ENCODE measurements at places on chromosomes 16 and 17.

GRCh38 chr17:46117117-46117516, 76.1 kb downstream of the KANSL1 start:
- no peak for DNase-seq

GRCh38 chr17:10119203-10120108, 79.0 kb downstream of the GAS7 start:
- no peak for DNase-seq

GRCh38 chr16:19524616-19525384, 1.1 kb downstream of the CCP110 start:
- peak; percentile 28 for DNase-seq

DNA sequence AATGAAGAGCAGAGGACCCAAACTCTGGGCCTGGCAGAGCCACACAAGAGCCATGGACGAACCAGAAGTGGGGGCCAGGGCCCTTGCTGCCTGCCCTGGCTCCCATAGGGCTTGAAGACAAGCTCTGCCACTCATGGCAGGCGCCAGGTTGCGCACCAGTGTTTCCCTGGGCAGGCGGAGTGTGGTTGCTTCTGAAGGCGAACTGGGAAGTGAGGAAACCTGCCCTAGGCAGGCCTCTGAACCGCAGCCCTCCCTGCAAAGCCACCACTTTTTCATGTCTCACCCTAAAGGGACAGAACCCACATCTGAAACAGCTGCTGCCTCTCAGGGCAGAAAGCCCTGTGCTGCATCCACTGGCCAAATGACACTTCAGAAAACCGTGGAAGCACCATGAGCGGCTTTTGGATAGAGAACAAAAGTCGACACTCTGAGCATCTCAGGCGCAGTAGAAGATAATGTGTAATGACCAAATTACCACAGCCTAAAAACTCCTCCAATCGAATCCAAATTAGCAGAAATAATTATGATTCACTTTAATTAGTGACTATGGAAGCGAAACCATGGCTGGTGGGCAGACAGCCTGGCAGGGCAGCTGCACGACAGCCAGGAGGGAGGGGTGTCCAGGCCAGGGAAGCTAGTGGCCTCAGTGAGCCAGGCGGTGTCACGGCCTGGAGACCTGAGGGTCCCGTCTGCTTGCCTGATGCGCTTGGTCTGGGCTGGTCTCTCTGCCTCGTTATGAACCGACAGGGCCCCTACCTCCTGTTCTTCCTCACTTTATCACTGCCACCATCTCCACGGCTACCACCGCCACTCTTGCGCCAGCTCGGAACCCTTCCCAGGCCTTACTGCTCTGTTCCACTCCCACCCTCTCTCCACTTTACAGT, 59.1 kb downstream of the PRMT7 start:
- no peak for DNase-seq

DNA sequence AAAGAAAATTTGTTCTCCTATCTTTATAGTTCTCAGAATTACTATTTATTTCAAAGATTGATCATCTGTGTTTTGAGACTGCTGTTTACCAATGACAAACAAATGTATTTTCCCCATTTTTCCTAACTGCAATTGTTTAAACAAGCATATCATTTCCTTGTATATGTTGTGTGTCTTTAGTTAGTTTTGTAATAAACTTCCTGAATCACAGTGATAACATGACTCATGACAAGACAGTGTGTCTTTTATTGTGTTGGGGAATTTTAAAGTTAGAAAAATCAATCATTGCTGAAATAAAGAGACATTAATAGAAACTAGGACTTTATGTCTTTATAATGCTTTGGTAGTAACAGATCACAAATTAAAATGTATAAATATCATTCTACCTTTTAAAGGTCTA, 348.5 kb downstream of the KCNJ2 start:
- no peak for DNase-seq

- DNase-seq, result no peak
Measured at GRCh38 chr17:1134634-1135324, 45.0 kb downstream of the ABR start.

GRCh38 chr17:81403671-81404534, 8.6 kb downstream of the BAHCC1 start:
- DNase-seq, result peak; percentile 73

DNA sequence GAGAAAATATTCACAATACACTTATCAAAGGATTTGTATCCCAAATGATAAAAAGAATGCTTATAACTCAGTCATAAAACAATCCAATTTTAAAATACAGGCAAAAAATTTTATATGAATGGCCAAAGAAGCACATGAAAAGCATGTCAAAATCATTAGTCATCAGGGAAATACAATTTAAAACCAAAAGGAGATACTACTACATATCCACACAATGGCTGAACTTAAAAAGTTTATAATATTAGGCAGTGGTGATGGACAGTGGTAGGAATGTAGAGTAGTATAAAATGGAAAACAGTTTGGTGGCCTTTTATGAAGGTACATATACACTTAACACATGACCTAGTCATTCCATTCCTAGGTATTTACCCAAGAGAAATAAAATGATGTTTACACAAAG, 12.2 kb downstream of the CMC2 start:
- no peak for DNase-seq

GRCh38 chr17:32558326-32558955, 71.6 kb downstream of the CDK5R1 start:
- DNase-seq, result no peak

DNA sequence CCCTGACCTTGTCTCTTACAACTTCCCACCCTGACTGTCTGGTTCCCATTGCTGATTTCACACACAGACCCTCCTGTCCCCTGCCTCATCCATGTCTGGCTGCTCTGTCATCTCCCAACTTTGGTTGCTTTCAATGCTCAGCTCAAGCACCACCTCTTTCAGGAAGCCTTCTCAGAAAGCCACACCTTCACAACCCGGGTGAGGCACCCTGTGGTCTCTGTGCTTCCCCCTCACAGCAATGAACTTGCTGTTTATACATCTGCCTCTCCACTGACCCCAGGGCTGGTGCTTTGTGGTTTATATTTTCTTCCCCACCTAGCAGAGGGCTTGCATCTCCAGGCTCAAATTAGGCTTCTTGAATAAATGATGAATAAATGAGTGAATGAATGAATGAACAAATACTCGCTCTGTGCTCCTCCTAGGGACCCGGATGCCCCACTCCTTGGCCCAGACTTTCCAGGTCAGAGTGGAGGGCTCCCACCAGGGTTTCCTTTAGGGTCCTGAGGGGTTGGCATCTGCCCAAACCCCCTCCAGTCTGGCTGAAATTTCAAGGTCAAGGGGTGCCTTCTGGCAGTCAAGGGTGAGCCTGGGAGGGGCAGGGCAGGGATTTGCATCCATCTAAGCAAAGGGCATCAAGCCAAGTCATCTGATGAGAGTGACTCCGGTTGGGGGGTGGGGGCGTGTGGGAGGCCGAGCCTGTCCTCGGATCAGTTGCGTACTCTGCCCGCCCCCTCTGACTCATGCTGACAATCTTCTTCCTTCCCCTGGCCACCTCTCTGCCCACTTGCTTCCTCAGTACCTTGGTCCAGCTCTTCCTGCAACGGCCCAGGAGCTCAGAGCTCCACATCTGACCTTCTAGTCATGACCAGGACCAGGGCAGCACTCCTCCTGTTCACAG, at the start of gene ITGAX:
ITGAX (plus strand) TSS at position 783 of the 898 bp plus-strand sequence; CDS start at position 862, 79 bp downstream.
- DNase-seq, result peak; percentile 17

GRCh38 chr17:43880420-43880991, 26.8 kb downstream of the MPP2 start:
- peak; percentile 83 for DNase-seq

DNA sequence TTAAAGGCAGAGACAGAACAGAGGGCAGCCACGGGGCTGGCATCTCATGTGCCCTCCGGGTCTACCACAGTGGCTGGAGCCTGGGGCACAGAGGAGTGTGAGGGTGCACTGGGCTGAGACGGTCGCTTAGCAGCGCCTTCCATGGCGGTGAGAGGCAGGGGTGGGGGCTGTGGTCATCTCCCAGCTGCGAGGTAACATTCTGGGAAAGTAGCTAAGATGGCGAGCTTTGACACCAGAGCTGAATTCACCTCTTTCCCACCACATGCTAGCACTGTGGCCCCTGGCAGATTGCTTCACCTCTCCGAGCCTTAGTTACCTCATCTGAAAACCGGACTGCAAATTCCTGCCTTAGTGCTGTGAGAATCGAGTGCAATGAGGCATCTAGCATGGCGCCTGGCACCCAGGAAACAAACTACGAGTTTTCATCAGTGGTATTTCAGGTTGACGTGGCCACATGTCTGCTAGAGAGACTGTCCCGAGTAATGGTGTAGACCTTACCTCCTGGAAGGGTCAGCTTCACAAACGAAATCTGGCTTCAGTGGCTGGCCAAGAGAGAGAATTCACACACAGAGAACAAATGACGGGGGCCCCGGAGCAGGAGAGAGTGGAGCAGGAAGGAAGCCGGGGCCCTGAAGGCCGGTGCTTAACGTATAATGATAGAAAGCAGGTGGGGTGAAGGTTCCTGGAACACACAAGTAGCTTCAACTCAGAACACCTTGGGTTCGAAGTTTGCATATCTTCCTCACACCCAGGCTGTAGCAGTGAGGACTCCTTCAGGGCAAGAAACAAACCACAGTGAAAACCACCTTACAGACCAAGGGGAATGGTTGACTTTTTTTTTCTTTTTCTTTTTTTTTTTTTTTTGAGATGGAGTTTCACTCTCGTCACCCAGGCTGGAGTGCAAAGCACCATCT, 63.9 kb upstream of the RPH3AL start:
- DNase-seq, result no peak

DNA sequence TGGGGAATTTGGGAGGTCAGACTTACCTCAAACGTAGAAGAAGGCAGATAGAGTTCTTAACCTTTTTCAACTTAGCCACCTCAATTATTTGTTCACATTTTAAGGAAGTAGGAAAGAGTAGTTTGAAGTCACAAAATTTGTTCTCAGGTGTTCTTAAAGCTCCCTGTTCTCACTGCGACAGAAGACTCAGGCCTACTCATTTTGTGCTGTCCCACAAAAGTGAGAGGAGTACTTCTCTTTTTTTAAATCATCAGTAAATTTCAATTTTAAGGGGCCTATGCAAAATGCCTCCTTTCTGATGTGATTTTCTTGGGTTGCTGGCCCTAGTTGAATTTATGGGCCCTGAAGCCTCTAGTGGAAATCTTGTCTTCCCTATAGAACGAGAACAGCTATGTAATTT, 133.4 kb downstream of the MAP2K6 start:
- DNase-seq, result no peak

GRCh38 chr17:82156284-82156925, 56.2 kb downstream of the CCDC57 start:
- no peak for DNase-seq

- no peak for DNase-seq
Measured at GRCh38 chr16:57516773-57517172, 19.6 kb downstream of the CCDC102A start.

- no peak for DNase-seq
Measured at GRCh38 chr16:15822957-15823356, 33.9 kb downstream of the MYH11 start.

- DNase-seq, result no peak
Measured at GRCh38 chr17:39791111-39791992, 53.6 kb downstream of the GRB7 start.

GRCh38 chr17:8838551-8839095, 28.9 kb downstream of the PIK3R6 start:
- DNase-seq, result no peak

DNA sequence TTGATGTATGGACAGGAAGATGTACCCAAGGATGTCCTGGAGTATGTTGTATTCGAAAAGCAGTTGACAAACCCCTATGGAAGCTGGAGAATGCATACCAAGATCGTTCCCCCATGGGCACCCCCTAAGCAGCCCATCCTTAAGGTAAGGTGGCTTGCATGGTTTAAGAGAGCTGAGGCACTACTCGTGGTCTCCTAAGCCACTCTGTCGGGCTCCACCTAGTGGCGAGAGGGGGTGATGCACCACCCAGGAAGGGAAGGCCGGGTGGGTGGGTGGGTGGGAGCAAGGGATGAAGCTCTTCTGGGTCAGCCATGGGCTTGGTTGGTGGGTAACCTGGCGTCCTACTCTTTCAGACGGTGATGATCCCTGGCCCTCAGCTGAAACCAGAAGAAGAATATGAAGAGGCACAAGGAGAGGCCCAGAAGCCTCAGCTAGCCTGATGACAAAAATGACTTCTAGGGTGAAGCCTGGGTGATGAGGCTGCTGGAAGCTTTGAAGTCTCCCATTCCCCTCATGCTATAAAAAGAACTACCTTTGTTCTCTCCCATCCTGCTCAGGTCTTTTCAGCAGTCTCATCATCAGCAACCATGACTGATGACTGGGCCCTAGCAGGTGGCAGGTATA, 21.5 kb downstream of the GPR179 start:
- peak; percentile 85 for DNase-seq

GRCh38 chr17:57294629-57295501, 38.5 kb downstream of the MSI2 start:
- peak; percentile 54 for DNase-seq

DNA sequence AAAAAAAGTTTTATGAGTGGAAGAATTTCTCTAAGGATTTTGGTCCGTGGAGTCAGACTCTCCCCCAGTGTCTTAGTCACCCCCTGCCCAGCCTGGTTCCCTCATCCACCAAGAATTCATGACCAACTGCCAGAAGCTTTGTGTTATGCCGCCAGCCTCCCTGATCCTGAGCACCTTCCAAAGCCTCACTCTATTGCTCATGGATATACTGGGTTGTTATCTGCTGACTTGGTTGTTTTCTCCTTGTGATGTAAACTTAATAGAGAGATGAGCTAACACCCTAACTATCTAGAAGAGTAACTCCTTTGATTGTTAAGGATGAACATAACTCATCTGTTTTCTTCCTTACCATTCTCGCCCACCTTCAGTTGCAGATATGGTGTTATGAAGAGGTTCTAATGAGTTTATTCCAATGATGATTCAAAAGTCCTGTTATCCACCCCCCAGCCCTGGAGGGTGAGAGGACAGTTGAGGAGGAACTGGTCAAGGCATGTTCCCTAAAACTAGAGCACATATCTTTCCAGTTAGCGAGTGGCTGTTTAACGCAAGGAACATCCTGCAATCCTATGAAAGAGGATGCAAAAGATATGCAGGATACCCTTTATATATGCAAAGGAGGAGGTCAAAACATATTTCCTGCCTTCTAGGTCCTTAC, 1.5 kb upstream of the PSMD3 start:
- DNase-seq, result no peak

DNA sequence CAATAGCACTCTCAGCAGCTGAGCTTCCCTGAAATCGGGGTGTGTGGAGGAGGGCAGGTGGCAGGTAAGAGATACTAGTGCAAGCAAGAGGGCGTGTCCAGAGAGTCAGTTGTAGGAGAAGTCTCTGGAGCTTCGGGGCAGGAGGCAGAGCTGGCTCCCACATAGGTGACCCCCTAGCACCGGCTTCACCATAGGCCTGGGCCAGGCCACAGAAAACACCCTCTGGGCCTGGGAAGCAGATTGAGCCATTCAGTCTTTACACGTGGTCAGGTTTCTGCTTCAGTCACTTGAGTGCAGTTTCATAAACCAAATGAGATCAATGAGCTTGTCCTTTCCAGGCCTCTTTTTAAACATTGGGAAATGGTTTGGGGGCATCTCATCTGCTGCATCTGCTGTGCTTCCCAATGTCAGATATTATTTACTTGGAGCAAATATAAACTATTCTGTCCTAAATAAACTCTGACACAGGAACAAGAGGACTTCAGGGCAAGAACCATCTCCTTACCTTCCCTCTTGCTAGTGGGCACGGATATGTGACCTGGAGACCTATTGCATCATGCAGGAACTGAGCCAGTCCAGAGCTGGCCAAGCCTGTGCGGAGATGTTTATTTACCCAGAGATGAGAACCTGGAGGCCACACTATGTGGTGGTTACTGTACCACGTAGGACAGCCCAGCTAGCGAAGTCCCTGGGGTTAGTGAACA, 16.1 kb downstream of the CCR7 start:
- DNase-seq, result peak; percentile 47

- DNase-seq, result no peak
Measured at GRCh38 chr16:58658796-58659211, 25.8 kb downstream of the SLC38A7 start.
